ENCODE measurements at places on chromosomes 6 and 20. TPM values are rescaled to one million over a fixed set of nuclear protein-coding genes. Genes with fewer than 3 reads are reported as not detected.

ACOT8 gene
- total RNA-seq = 46.5 TPM

PAK5 gene
- not detected for total RNA-seq

VPS52 gene
- total RNA-seq = 36.6 TPM

ELOVL4 gene
- 5.6 TPM for total RNA-seq

TRIM31 gene
- total RNA-seq = not detected

TM9SF4 gene
- 39.6 TPM for total RNA-seq

TAGAP gene
- total RNA-seq = not detected

WFDC2 gene
- total RNA-seq = not detected

ZC2HC1B gene
- total RNA-seq = not detected

TLDC2 gene
- total RNA-seq = 0.14 TPM

ADGRB3 gene
- 0.43 TPM for total RNA-seq

GRM1 gene
- total RNA-seq = under 0.01 TPM

ZDHHC14 gene
- 5.0 TPM for total RNA-seq

ADAM33 gene
- total RNA-seq = 44.4 TPM

XPO5 gene
- total RNA-seq = 15.6 TPM

RTEL1 gene
- total RNA-seq = 9.2 TPM

PAX1 gene
- total RNA-seq = not detected

CLVS2 gene
- under 0.01 TPM for total RNA-seq

HCK gene
- not detected for total RNA-seq

GSTA2 gene
- not detected for total RNA-seq

AK9 gene
- 1.6 TPM for total RNA-seq

FAM83C gene
- total RNA-seq = not detected

APOM gene
- total RNA-seq = 2.8 TPM

ZNF391 gene
- 0.92 TPM for total RNA-seq

KCNQ2 gene
- total RNA-seq = not detected

NRSN1 gene
- not detected for total RNA-seq

SEC23B gene
- total RNA-seq = 49.6 TPM

REM1 gene
- not detected for total RNA-seq

RING1 gene
- total RNA-seq = 38.6 TPM

PRDM1 gene
- 1.2 TPM for total RNA-seq

PNLDC1 gene
- not detected for total RNA-seq

GSTA3 gene
- not detected for total RNA-seq

MAS1 gene
- total RNA-seq = 0.09 TPM

TUBB2B gene
- 2.4 TPM for total RNA-seq

CLPSL1 gene
- total RNA-seq = not detected

OR2B2 gene
- total RNA-seq = not detected

C2 gene
- total RNA-seq = 5.4 TPM

SDC4 gene
- 98.4 TPM for total RNA-seq

ARHGAP40 gene
- total RNA-seq = not detected

KHDRBS2 gene
- total RNA-seq = not detected

MAP3K5 gene
- 20.1 TPM for total RNA-seq

FAM83B gene
- under 0.01 TPM for total RNA-seq

ARFRP1 gene
- 30.2 TPM for total RNA-seq

ENPP3 gene
- total RNA-seq = 0.37 TPM

MYCT1 gene
- total RNA-seq = under 0.01 TPM

SLC24A3 gene
- total RNA-seq = 1.6 TPM

ECI2 gene
- total RNA-seq = 100 TPM

NKX2-4 gene
- not detected for total RNA-seq

PRSS35 gene
- total RNA-seq = 9.7 TPM

ENPP4 gene
- 2.8 TPM for total RNA-seq

AVP gene
- not detected for total RNA-seq

VSX1 gene
- not detected for total RNA-seq

FAM217A gene
- not detected for total RNA-seq

ROMO1 gene
- 352 TPM for total RNA-seq

PROKR2 gene
- not detected for total RNA-seq

CALHM4 gene
- total RNA-seq = not detected

Measured in smooth muscle cell of bladder (primary cell).